A549 (cell line): ENCODE measurements at places on chromosomes 6 and 20. TPM values are rescaled to one million over a fixed set of nuclear protein-coding genes. Genes with fewer than 3 reads are reported as not detected.

DNA sequence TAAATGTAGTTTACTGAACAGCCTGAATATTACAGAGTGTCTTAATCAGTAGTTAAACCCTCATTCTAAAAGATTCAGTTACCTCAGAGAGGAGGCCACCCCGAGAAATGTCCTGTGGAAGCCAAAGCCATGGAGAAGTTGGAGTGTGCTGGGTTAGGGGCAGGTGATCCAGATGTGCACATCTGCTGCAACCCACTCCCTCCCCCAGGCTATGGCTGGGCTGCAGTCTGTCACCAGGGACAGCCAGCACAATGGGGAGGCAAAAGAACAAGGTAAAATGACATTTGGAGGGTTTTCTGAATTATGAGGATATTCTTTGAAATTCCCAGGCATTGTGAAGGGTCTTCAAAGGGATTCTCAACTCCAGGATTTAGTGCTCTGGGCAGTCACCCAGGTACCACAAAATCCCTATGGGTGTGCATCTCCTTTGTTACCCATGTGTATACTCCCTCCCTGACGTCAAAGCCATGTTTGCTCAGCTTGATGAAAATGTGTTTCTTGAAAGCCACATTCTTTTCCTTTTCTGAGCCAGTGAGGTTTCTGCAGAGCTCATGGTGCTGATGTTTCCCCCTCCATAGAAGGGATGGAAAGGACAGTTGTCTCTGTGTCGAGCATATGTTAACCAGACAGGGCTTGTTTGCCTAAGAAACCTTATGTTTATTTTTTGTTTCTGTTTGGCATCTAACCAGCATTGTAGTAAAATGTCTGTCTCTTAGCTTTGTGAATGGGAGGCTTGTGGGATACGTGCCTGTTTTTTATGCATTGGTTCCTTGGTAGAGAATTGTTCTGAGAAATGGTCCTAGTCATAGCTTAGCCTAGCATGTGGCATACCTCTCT lies 212.3 kb upstream of the TBX18 start:
- DNase-seq, result peak; percentile 9

- DNase-seq, result no peak
These were observed 7.2 kb downstream of the PEX3 start for GRCh38 chr6:143457563-143458359.

DNA sequence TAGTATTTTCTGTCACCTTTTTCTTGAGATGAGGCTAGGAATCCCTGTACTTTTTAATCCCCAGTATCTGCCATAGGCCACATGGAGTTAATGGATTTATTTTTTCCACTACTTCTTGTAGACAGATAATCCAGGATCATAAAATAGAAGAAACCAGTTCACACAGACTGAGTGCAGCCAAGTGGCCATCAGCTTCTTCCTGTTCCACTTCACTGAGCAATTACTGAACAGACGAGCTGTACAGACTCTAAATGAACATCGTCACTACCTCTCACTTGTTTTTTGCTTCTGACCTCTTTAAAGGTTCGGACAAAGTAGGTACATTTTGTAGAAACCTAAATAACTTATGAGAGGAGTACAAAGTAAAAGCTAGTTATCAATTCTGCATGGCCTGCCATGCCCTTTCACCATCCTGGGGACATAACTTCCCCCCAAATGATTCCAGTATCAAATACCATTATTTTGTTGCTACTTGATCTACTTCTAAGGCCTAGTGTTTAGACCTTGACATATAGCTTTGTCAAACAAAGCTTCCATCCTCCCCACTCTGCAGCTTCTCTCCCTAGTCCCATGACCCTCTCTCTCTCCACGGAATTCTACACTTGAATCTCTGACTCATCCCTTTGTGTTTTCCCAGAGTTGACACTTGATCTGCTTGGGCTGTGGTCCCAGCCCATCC lies 34.4 kb upstream of the ARHGAP18 start:
- peak; percentile 11 for DNase-seq

DNA sequence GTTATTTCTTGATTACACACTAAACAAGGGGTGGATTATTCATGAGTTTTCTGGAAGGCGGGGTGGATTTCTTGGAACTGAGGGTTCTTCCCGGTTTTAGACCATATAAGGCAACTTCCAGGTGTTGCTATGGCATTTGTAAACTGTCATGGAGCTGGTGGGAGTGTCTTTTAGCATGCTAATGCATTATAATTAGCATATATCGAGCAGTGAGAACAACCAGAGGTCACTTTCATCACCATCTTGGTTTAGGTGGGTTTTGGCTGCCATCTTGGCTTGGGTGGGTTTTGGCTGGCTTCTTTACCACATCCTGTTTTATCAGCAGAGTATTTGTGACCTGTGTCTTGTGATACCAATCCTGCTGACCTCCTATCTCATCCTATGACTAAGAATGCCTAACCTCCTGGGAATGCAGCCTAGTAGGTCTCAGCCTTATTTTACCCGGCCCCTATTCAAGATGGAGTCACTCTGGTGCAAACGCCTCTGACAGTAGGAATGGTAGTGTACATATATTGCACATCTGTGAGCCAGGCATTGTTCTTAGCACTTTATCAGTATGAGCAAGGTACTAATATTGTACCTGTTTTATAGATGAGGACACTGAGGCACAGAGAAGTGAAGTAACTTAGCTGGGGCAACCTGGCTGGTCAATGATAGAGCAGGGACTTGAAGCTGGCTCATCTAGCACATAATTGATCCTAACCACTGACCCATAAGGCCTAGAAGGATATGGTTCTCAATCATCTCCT lies 203.7 kb downstream of the NFATC2 start:
- DNase-seq, result no peak

DNA sequence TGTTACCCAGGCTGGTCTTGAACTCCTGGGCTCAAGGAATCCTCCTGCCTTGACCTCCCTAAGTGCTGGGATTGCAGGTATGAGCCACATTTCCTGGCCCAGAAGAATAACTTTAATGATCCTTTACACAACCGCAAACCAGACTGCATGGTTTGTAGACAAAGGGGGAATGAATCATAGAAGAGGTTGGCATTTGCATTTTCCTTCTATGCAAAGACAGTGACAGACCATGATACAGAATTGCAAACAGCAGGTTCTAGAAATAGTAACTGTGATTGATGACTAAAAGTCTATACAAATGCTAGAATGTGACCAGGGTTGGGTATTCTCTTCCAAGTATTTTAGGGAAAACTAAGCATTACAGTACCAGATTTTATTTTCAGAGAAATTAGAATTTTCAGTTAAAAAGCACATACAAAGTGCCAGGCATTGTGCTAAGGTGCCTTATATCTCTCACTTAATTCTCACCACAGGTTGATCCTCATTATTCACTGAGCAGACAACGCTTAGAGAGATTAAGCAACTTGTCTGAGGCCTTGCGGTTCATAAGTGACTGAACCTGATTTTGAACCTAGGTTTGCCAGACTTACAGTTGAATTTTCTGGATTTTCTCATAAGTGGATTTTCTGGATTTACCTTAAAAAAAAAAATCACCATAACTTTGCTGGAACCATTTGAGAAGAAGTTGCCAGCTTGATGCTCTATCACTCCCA lies 146.6 kb downstream of the ZFAND3 start:
- no peak for DNase-seq

GRCh38 chr6:6969761-6970223 lies 138.0 kb upstream of the RREB1 start:
- DNase-seq, result peak; percentile 20

DNA sequence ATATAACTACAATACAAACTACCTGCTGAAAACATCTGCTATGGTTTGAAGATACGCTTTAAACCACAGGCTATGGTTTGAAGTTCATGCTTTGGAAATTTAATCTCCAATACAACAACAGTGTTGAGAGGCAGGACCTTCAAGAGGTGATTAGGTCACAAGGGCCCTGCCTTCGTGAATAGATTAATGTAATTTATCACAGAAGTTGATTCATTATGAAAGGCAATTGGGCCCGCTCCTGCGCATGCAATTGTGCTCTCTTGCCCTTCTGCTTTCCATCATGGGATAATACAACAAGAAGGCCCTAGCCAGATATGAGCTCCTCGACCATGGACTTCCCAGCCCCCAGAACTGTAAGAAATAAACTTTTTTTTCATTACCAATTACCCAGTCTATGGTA lies 21.2 kb downstream of the REPS1 start:
- DNase-seq, result no peak

DNA sequence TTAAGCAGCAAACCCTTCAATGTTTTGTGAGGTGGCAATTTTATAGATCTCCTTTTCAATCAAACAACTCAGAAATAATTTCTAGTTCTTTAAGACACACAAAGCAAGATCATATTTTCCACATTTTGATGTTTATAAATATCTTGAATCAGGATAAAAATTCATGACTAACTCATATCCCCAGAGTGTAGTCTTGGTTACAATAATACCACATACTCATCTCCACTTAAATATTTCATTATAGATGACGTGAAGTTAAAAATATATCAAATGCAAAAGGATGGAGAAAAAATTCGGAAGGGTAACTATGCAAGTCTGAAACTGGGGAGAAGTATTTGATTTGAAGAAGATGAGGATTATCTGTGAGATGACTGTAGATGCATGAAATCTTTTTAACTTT lies 59.8 kb upstream of the HIVEP1 start:
- no peak for DNase-seq

DNA sequence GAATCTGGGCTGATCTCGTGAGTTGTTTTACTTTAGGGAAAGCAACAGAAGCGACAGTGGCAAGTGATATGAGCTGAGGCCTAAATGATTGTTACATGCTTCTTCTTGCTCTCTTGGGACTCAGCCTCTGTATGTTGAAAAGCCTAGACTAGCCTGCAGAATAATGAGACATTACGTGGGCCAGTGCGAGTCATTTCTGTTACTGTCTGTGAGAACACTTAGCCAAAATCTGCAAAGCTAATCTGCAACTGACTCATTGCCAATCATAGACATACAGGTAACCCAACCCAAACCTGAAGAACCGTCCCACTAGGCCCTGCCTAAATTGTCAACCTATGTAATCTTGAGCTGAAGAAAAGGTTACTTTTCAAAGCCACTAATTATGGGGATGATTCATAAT lies 77.4 kb upstream of the F13A1 start:
- no peak for DNase-seq

The CALHM6 gene
- 0.31 TPM in 1 of 3 replicates, not detected in the others for polyA plus RNA-seq

The CDH4 gene
- 9.7 to 10.6 TPM (median 10.3 TPM) in 3 replicates for polyA plus RNA-seq

The JPH2 gene
- polyA plus RNA-seq, result 2.6 to 3.4 TPM (median 3.3 TPM) in 3 replicates
